Fibroblast of upper back skin (primary cell): ENCODE measurements at places on chromosomes 1 and 21.

DNA sequence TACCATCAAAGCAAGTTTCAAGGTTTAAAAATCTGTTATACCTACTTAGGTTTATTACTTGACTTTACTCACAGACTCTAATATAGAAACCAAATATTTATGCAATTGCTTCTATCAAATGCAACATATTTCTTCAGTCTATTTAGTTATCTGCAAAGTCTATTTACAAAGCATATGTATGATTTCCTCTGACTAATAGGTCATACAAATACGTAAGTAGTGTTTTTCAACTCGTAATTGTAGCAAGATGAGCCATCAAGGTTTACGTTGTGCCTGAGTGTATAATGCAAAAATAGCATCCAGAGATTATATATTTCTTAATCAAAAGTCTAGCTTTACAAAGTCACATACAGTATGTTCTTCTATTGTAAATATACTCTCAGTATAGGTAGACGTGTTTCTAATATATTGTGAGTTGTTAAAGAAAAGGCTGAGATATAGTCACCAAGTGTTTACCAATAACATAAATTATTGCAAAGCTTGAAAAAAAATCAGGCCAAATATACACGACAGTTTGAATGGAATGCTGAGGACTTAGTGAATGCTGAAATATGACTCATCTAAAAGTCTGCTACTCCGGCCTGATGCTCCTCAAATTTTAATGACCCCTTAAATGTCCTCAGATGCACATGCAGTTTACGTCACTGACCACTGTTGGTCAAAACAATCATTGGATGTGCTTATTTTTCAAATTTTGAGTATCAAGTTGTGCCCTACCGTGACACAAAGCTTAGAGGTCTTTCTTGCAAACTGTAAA is 48.4 kb downstream of the ADAMTS5 start:
- DNase-seq: peak; percentile 27

DNA sequence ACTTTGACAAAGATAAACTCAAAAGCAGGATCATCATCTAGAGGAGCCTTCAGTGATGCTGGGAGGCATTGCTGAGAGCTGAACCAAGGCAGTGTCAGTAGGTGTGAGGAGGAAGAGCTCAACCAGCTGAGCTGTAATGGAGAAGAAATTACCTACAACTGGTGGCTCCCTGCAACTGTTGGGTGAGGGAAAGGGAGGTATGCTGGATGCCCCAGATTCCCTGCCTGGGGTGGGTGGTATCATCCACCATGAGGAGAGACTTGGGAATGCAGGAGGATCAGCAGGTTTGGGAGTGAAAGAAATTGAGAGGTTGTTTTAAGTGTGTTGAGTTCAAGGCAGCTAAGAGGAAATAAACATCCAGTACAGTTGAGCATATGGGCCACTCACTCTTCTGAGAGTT is 199.8 kb downstream of the DNM3 start:
- no peak for DNase-seq

DNA sequence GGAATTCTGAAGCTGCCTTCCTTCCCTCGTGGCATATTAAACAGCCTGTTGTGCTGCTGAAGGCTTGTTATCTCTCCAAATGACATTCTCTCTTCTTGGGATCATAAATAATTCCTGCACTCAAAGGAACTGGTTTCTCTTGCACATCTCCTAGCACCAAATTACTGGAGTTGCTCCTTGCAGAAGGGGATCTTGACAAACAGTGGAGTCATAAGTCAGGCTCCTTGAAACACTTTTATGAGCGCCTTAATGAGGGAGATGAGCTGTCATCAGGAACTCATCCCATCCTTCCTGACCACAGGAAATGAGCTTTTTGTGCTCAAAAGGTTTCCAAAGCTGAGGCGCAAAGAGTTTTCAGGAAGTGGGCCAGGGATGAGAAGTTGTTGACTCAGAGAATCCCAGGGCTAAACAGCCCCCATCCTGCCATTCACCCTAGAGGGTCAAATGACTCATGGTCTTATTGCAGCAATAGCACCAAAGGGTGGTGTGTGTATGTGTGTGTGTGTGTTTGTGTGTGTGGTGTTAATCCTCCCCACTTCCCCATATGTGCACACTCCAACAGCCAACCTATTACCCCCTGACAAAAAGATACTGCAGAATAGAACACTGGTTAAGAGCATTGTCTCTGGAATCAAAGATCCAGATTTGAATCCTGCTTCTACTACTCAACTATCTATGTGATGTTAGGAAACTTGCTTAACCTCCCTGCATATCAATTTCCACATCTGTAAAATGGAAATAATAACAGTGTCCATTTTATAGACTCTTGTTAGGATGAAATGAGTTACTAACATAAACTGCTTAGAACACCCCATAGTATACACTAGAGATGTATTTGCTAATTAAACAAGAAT is 2.8 kb upstream of the PHC2 start:
- DNase-seq: peak; percentile 99

GRCh38 chr1:92259350-92259749 is 39.4 kb downstream of the GLMN start:
- DNase-seq: no peak

- DNase-seq: no peak
These were observed 3.6 kb upstream of the CDC73 start for GRCh38 chr1:193118194-193118593.

DNA sequence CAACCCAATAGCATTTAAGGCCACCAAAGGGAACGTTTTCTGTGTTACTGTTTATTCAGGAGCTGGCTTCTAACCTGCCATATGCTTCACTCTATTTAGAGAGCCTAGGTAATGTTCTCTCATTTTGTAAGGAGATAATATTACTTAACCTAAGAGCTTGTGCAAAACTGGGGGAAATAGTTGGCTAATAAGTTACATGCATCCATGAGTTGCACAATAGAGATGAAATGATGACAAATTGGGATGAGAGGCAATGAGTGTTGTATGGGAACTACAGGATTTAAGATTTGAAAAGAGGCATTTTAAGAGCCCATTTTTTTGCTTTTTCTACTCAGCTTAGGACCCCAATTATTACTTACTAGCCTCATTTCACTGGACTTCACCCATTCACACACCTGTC is 151.0 kb downstream of the ST6GALNAC3 start:
- peak; percentile 11 for DNase-seq

DNA sequence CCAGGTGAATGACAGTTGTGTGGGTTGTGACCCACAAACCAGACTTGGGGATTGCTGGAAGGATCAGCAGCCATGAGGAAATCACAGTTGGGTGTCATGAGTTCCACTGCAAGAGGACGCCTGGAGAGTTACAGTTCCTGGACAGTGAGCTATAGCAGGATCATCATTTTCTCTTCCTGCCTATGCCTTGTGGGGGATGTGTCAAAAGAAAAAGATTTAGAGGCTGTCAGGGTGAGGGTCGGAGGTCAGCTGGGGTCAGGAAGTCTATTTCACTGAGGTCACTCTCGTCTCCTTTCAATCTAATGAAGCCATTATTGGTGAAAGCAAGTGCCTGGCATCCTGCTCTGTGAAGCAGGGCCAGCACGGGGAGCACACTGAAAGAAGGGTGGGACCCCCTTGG is 7.0 kb upstream of the LIN28A start:
- no peak for DNase-seq

GRCh38 chr1:37692834-37693175 is 489 bp downstream of the CDCA8 start:
- no peak for DNase-seq

GRCh38 chr1:229984310-229984991 is 82.6 kb upstream of the GALNT2 start:
- no peak for DNase-seq

GRCh38 chr1:162916821-162917613 is 56.0 kb upstream of the CCDC190 start:
- DNase-seq: no peak

DNA sequence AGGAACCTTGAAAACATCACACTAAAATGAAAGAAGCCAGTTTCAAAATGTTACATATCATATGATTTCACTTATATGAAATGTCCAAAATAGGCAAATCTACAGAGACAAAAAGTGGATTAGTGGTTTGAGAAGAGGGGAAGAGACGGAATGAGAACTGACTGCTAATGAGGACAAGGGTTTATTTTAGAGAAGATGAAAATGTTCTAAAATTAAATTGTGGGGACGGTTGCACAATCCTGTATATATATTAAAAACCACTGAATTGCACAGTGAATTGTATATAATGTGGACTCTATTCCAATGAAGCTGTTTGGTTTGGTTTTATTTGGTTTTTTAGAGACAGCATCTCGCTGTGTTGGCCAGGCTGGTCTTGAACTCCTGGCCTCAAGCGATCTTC is 35.6 kb downstream of the PRPF38A start:
- DNase-seq: no peak

GRCh38 chr1:174795806-174796205 is 203.9 kb upstream of the CACYBP start:
- DNase-seq: peak; percentile 26

DNA sequence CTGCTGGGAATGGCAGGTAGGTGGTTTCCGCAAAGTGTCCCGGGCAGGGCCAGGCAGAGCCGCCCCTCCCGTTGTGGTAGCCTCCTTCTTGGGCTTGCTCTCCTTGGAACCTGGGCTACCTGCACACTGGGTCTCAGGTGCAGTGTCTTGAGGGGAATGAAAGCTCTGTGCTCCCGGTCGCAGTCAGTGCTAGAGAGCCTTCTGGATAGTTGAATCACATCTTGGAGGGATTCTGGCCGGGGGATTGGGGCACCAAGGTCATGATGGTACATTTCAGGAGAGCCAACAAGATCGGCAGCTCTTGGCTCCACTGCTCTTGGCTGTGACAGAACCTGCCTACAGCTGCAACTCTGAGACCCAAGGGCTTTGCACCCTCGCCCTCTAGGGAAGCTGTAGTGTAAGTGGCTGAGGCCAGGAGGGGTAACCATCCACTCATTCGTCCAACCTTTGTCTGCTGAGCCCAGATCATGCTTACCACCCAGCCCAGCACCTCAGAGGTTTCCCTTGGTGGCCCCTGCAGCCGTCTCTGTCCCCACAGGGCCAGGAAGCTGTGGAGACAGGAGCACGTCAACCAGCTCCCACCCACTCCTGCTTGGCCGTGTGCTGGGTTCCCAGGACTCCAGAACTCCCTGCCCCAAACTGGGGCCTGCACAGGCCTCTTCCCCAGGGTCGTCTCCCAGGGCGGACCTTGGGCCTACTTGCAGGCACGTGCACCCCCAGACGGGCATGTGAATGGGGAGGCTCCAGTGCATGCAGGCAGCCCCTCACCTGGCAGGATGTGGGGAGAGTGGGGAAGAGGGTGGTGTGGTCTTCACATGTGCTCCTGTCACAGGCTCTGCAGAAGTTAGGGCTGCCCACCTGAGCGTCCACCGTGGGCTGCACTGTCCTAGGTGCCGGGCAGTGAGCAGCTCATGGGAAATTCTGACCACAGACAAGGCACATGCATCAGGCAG is 40.0 kb downstream of the NTPCR start:
- DNase-seq: no peak

GRCh38 chr1:118366286-118366685 is 181.3 kb upstream of the SPAG17 start:
- DNase-seq: peak; percentile 70

GRCh38 chr21:46168659-46169386 is 13.4 kb upstream of the FTCD start:
- DNase-seq: no peak

- no peak for DNase-seq
These were observed 150.0 kb upstream of the ADGRL2 start for GRCh38 chr1:81650776-81651175.

DNA sequence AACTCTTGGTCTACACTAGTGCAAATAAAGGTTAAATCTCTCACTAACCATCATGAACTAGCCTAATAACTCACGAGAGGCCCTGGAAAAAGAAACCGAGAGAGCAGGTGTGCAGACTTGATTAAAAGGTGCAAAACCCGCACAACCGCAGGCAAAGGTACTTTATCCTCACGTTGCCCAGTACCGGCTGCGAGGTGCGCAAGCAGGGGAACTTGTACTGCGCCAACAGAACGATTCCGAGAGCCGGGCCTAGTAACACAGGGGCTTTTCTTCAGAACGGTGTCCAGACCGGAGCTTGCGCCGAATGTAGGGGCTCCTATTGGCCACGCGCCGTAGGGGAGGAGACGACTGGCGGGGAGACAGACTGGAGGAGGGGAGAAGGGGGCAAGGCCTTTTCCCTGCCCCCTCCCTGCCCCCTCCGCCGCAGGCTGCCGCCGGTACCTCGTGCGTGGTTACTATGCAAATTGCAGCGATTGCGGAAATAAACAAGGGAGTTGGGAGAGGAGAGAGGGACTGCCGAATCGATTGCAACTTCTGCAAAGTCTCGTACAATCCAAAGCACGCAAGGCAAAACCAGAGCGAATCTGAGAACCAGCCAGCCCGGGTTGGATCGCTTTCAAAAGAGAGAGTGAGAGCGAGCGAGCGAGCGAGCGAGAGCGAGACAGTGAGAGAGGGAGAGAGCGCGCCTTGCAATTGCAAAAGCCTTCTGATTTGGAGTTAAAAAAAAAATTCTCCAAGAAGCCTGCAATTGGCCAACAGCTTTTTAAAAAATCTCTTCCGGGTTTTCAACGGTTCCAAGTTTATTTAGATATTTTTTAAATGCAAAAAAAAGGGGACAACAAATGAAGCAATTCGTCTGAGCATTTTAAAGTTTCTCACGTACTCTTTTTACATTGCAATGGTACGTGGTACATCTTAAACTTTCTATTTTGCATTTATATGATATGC is 5.4 kb upstream of the NFIA start:
- DNase-seq: peak; percentile 86

- no peak for DNase-seq
These were observed 5.8 kb downstream of the NAV1 start for GRCh38 chr1:201544710-201545109.

DNA sequence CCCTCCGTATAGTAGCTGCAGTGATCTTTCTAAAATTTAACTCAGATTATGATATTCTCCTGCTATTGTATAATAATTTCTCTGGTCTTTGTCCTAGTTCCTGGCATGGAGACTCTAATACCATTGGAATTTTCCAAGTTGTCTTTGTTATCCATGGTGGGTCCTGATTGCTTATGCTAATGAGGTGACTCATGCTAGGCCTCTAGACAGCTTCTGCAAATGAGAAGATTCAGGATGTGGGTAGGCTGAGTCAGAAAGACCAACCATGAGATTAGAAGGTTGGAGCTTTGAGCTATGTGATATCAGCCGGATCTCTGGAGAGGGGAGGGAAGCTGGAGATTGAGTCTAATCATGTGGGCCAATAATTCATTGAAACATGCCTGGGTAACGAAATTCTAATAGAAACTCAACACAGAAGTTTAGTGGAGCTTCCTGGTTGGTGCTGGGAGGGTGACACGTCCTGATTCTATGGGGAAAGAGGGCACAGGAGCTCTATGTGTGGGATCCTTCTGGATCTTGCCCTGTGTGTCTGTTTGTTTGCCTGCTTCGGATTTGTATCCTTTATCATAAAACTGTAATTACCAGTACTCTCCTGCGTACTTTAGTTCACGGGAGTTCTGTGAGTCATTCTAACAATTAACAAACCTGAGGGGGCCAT is 73.2 kb upstream of the CNIH3 start:
- DNase-seq: peak; percentile 99

GRCh38 chr1:237911911-237912310 is 21.2 kb upstream of the ZP4 start:
- DNase-seq: no peak

GRCh38 chr1:52600533-52601179 is 1.5 kb upstream of the GPX7 start:
- no peak for DNase-seq
